HuH-7.5 (cell line): ENCODE measurements at places on chromosomes 13 and 19.

GRCh38 chr19:16034180-16034579, 42.1 kb upstream of the TPM4 start:
- no peak for DNase-seq

GRCh38 chr13:50594276-50595051, 249.0 kb downstream of the DLEU7 start:
- DNase-seq, result no peak

DNA sequence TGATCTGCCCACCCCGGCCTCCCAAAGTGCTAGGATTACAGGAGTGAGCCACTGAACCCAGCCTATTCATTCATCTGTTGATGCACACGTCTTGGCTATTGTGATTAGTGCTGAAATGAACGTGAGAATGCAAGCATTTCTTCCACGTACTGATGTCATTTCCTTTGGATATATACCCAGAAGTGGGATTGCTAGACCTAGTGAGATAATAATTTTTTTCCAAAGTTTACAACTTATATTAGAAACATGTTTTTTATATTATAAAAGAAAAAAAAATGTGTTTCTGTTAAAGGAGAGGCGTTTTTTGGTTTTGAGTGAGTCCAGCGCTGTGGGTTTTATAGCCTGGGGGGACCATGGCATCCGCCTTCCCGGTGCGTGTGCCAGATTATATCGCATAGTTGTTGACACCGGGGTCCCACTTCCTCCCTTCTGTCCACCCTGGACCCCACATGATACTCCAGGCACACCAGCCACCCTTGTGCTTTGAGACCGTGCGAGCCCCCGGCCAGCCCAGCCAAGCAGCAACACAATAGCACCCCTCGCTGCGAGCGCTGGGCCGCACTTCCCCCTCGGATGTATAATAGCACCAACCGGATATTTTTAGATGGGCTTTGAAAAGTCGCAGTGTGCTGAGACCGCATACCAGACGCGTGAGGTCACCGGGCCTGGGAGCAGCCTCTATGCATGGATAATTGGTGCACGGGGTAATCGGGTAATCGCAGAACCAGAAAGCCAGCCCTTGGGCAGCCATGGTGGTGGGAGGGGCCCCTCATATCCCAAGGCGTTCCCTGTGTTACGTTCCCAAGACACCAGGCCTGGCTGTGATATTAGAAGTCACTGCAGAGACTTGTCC, 59.6 kb downstream of the MYO9B start:
- DNase-seq, result peak; percentile 60

DNA sequence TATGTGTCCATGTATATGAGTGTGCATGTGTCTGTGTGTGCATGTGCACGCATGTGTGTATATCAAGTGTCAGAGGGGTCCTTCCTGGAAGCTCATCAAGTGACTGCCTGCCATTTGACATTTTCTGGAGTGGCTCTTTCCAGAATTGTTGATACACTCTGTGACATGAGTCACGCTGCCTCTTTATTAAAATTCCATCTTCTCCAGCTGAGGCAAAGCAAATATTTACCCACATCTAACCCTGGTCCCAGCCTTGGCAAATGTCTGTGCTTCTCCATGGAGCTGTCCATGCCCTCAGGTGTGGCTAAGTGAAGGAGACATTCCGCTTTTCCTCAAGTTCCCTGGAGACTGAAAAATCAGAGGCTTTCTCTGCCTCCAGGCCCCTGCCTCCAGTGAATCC, 88.2 kb upstream of the MBNL2 start:
- no peak for DNase-seq

DNA sequence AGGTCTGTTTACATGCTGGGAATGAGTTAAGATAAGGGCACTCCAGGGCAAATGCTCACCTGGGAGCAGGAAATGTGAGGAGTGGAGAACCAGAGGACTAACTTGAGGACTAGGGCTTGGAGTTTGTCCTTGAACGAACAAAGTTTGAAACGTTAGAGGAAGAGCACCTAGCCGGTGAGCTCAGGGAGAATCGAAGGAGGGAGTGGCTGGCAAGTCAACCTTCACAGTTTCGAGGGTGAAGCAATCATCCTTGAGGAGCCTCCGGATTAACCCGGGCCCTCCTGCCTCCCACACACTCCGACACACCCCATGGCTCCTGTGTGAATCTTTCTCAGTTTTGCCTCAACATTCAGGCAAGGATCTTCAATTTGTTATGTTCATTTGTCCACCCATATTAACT, 58.6 kb downstream of the LMO7 start:
- DNase-seq, result no peak

DNA sequence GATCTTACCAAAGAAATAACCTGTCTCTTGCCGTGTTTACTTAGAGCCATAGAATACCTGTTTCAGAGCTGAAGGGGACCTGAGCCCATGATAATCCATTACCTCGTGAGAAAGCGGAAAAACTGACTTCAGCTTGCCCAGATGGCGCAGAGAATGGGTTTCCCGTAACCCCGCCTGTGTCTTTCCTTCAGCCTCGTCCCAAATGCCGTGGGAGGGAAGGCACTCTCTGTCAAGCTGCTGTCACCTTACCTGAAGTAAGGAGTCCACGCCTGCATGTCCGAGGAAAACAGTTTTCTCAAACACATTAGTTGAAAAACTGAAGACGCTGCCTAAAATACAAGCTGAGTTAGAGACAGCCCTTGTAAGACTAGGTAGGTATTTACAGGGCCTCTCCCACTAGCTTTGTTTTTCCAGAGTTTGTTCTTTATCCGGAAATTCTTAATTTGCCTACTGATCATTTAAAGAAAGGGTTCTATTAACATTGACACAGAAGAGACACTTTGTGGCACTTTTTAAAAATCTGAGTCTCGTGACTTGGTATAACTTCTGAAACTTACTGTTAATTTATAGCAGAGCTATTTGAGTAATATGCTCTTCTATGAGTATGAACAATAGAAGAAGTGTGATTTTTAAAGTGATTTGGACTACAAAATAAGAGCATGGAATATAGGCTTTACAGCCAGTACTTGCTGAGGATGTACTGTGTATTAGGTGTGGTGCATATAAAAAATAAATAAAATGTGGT, 1.3 kb upstream of the INTS6 start:
- peak; percentile 25 for DNase-seq

GRCh38 chr19:4602173-4602788, 37.0 kb upstream of the TNFAIP8L1 start:
- DNase-seq, result no peak

DNA sequence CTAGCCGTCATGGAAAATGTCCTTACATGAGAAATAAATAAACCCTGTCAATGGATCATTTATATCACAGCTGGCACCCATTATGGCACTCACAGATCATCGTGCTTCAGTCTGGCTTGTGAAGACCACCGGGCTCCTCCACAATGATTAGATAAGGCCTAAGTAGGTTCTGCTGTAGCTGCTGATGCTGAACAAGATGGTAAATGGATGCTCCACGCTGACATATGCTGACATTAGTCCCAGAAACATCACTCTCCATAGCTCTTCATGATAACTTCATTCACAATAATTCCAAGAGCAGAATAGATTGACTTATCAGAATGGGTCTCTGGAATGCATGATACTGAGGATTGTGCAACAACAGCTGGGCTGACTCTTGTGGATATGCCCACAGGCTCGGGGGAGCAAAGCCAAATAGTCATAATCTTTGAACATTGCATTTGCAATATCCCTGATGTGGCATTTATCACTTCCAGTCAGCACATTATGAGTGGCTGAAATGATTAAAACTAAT, 63.8 kb upstream of the RXFP2 start:
- no peak for DNase-seq

GRCh38 chr19:11423164-11423790, 4.2 kb upstream of the RGL3 start:
- DNase-seq, result no peak
